Endodermal cell (in vitro differentiated cells): ENCODE measurements at places on chromosomes 6 and 20. TPM values are rescaled to one million over a fixed set of nuclear protein-coding genes. Genes with fewer than 3 reads are reported as not detected.

DNA sequence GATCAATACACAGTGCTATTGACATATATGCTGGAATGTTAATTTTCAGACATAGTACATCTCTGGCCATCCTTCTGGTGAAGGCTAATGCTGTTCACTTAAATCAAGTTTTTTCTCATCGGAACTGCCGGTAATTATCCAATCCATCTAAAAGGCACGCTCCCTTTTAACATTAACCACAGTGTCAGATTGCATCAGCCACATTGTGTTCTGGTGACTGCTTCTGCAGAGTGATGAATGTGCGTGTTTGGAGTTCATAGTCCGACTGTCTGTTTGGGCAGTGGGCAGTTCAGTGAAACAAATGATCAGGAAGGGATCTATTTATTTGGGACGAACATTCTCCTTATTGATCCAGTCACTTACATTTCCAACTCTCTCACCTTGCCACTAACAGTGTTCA is 49.5 kb downstream of the SOBP start:
- peak overlapping the region; percentile 68 for H3K27ac ChIP-seq
- DNase-seq, result no peak
- H3K4me1 ChIP-seq, result no peaks in the 10 kb centered on the region
- no peaks in the 10 kb centered on the region for H3K27me3 ChIP-seq

DNA sequence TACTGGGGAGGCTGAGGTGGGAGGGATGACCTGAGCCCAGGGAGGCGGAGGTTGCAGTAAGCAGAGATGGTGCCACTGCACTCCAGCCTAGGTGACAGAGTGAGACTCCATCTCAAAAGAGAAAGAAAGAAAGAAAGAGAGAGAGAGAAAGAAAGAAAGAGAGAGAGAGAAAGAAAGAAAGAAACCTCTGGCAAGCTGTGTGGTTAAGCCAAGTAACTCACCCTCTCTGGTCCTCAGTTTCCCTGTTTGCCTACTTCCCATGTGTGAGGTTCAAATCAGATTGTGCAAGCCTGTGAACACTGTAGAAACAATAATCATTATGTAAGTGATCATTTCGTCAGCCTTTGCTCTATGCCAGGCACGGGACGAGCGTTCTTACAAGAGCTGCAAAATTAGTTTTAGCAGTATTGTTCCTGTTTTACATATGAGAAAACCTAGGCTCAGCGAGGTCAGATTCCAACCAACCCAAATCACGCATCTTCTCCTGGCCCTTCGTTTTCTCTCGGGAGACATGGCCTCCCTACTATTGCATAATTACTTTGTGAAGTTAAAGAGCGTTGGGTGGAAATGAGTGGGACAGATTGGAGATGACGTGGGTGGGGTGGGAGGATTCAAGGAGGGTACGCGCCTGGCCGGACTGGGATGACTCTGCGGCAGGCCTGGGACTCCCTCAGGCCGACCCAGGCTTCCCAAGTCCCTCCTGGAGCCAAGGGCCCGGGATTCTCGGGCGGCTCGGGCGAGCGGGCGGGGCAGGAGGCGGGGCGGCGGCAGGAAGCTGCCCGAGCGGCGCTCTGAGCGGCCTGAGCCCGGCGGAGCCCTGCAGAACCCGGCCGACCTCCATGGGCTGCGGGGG is at the start of gene SNX21:
Gene SNX21 (plus strand): TSS at position 770 of the 853 bp plus-strand sequence. CDS start 121 bp downstream, outside the sequence.
- peak; percentile 94 for DNase-seq
- H3K27me3 ChIP-seq, result no peaks in the 10 kb centered on the region
- H3K4me1 ChIP-seq, result peaks cover 6% of the 10 kb centered on the region
- H3K27ac ChIP-seq, result peak within 1 kb of the TSS; percentile 42

- H3K4me1 ChIP-seq, result no peaks in the 10 kb centered on the region
- H3K27me3 ChIP-seq, result no peaks in the 10 kb centered on the region
- no peak overlapping the region for H3K27ac ChIP-seq
- DNase-seq, result no peak
Observed at GRCh38 chr6:36912586-36912985, 26.8 kb downstream of the C6orf89 start.

- no peak for DNase-seq
- H3K27me3 ChIP-seq, result no peaks in the 10 kb centered on the region
- no peak overlapping the region for H3K4me3 ChIP-seq
- H3K4me1 ChIP-seq, result no peaks in the 10 kb centered on the region
Observed at GRCh38 chr20:20699144-20699543, 13.3 kb downstream of the RALGAPA2 start.

DNA sequence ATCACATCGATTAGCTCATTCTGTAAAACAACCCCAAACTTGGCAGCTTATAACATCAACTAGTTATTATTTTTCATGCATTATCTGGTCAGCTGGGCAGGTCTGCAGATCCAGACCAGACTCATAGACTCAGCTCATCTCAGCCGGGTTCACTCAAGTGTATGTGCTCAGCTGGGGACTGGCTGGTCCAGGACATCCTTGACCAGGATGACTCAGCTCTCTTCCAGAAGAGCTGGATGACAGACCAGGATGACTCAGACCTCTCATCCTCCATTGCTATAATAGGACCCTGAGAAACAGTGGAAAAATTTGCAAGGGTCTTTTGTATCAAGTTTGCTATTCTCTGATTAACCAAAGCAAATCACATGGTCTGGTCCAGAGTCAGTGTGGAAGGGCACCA is 312.5 kb upstream of the PLCB4 start:
- DNase-seq, result no peak
- no peaks in the 10 kb centered on the region for H3K27me3 ChIP-seq
- H3K36me3 ChIP-seq, result no peaks in the 10 kb centered on the region
- no peaks in the 10 kb centered on the region for H3K4me1 ChIP-seq
- no peak overlapping the region for H3K4me3 ChIP-seq
- no peak overlapping the region for H3K27ac ChIP-seq

GRCh38 chr6:163243083-163243482 is 171.4 kb upstream of the QKI start:
- peaks cover 8% of the 10 kb centered on the region for H3K4me1 ChIP-seq
- H3K36me3 ChIP-seq, result no peaks in the 10 kb centered on the region
- H3K27me3 ChIP-seq, result no peaks in the 10 kb centered on the region
- no peak overlapping the region for H3K27ac ChIP-seq
- no peak overlapping the region for H3K4me3 ChIP-seq
- DNase-seq, result no peak

DNA sequence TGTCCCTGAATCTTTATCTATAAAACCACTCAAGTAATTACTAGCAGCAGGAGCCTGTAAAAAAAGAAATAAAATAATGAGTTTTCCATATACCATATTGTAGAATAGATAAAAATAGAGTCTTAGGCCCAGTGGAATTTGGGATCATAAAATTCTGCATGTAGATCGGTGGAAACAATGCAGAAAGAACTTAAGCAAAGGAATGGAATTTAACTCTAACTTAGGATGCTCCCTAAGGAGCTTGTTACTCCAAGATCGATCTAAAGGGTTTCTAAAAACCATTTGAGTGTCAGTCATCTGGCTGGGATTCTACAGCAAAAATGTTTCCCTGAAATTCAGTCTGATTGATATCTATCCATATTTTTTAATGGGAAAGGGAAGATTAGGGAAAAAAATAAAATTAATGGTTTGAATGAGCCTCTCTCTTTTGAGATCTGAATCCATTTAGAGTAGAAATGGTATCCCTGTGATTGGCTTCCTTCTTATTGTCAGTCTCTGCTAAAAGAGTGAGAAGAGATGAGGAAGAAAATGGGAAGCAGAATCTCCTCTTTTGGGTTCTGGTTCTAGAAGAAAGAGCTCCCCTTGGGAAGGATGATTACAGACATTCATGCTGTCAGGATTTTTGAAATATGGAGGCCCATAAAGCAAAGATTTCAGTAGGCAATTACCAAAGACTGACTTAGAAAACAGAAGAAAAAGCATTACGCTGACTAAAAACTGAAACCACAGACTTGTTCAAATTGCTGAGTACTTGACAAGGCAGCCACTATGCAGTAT is 564.3 kb upstream of the MARCKS start:
- no peaks in the 10 kb centered on the region for H3K4me1 ChIP-seq
- H3K36me3 ChIP-seq, result no peaks in the 10 kb centered on the region
- DNase-seq, result no peak
- no peak overlapping the region for H3K27ac ChIP-seq
- no peak overlapping the region for H3K4me3 ChIP-seq

- no peaks in the 10 kb centered on the region for H3K4me1 ChIP-seq
- no peak overlapping the region for H3K4me3 ChIP-seq
- peaks cover 47% of the 10 kb centered on the region for H3K27me3 ChIP-seq
- H3K36me3 ChIP-seq, result no peaks in the 10 kb centered on the region
Observed at GRCh38 chr20:3661060-3661813, 2.0 kb downstream of the GFRA4 start.

DNA sequence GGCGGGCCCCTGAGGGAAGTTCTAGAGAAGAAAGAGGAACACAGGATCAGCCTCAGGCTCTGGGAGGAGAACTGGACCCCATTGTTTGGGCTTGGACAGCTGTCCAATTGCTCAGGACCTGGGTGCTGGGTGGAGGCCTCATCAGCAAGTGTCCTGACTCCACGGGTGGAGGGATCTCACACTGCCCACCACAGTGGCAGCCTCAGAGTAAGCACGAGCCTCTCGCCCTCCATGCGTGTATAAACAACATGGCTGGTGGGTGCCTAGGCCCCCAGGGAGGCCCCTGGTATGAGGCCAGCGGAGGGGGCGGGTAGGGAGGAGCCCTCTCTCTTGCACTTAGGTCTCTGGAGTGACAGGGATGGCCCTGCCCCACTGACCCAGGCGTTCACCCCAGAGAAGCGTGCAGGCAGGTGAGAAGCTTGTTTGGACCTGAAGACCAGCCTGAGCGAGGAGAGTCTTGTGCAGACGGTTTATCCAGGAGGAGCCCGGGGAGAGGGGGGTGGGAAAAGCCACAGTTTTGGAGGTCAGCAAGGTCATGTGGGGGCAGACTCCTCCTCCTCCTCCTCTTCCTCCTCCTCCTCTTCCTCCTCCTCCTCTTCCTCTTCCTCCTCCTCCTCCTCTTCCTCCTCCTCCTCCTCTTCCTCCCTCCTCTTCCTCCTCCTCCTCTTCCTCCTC is 41.9 kb upstream of the BHLHE23 start:
- no peak overlapping the region for H3K27ac ChIP-seq
- H3K36me3 ChIP-seq, result no peaks in the 10 kb centered on the region
- no peak overlapping the region for H3K4me3 ChIP-seq
- peaks cover 7% of the 10 kb centered on the region for H3K4me1 ChIP-seq

DNA sequence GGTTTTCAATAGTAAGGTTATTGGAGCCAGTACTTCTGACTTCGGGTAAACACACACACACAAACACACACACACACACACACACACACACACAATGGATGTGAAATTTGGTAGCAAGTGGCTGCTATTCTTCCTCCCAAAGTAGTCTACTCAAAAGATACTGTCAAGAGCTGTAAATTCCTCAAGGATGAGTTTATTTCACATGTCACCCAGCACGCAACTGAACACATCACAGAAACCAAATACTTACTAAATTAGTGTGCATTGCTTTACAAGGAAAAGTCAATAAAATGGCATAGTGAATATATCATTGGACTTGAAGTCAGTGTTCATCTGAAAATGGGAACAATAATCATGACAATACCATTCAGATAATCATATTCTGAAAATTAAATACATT is 32.9 kb downstream of the MMUT start:
- no peaks in the 10 kb centered on the region for H3K4me1 ChIP-seq
- peaks cover 21% of the 10 kb centered on the region for H3K36me3 ChIP-seq
- no peak overlapping the region for H3K4me3 ChIP-seq

DNA sequence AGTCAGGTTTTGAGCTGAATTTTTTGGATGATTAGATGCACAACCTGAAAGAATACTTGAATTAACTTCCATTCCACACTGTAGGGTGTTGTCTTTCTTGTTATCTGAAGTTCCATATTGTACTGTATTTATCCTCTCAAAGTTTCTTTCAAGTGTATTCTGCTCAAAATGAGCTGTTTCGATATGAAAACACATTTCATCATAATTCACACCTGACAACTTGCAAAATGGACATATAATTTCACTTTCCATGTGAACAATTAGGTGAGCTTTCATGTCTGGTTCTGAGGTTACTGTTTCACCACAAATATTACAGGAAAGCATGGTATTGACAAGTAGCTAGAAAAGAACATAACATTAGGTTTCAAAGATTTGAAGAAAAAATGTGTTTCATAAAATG is 1.7 kb downstream of the ZUP1 start:
- H3K4me3 ChIP-seq, result peak overlapping the region; percentile 92
- H3K36me3 ChIP-seq, result peaks cover 7% of the 10 kb centered on the region
- no peak for DNase-seq

GRCh38 chr6:169536446-169537170 is 165.2 kb downstream of the WDR27 start:
- H3K27me3 ChIP-seq, result no peaks in the 10 kb centered on the region
- H3K4me1 ChIP-seq, result no peaks in the 10 kb centered on the region
- no peak overlapping the region for H3K4me3 ChIP-seq
- peaks cover 19% of the 10 kb centered on the region for H3K36me3 ChIP-seq
- no peak for DNase-seq
- no peak overlapping the region for H3K27ac ChIP-seq

DNA sequence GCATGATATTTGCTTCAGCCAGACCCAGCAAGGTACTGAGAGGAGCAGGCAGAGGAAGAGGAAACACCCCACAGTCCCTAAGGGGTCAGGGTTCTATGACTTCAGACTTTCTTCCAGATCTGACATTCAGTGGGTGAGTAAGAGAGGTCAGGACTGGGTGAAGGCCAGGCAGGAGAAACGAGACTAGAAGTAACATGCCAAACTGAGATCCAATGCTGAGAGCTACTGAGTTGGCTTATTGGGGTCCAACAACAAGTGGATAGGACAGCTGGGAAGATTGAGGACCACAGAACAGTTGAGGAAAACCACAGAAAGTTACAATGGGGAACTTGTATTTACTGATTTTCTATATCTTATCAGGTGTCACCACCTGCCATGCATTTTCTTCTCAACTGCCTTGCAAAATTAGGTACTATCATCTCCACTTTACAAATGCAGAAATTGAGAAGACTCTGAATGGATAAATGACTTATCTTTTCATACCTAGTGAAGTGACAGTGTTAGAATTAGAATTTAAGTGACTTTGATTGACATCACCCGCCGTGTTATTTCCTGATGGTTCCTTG is 43.8 kb upstream of the HIVEP1 start:
- H3K27me3 ChIP-seq, result peaks cover 23% of the 10 kb centered on the region
- H3K36me3 ChIP-seq, result no peaks in the 10 kb centered on the region
- no peak for DNase-seq
- H3K27ac ChIP-seq, result no peak overlapping the region

- no peak overlapping the region for H3K4me3 ChIP-seq
- H3K27me3 ChIP-seq, result no peaks in the 10 kb centered on the region
- no peak overlapping the region for H3K27ac ChIP-seq
Observed at GRCh38 chr6:158255989-158256601, 56.2 kb upstream of the TULP4 start.

DNA sequence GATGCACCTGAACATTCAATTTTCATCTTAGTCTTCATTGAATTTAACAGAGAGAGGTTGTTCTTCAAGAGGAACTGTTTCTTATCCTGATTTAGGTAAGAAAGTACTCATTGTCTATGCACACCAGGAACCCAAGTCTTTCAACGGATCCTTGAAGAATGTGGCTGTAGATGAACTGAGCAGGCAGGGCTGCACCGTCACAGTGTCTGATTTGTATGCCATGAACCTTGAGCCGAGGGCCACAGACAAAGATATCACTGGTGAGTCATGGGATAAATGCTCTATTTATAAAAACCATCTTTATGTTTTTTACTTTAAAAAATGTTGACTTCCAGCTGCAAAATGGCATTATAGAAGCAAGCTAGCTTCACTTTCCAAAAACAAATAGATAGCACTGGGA is 10.2 kb downstream of the NQO2 start:
- peaks cover 70% of the 10 kb centered on the region for H3K36me3 ChIP-seq
- no peak overlapping the region for H3K4me3 ChIP-seq
- no peak overlapping the region for H3K27ac ChIP-seq
- H3K27me3 ChIP-seq, result no peaks in the 10 kb centered on the region
- no peak for DNase-seq

FABP7 gene
- 1.9 to 3.9 TPM (median 3.4 TPM) in 3 replicates for total RNA-seq
